ENCODE measurements at places on chromosomes 6 and 20.
A peak's percentile ranks its signal among the peaks of the same experiment; 100 is the strongest.

DNA sequence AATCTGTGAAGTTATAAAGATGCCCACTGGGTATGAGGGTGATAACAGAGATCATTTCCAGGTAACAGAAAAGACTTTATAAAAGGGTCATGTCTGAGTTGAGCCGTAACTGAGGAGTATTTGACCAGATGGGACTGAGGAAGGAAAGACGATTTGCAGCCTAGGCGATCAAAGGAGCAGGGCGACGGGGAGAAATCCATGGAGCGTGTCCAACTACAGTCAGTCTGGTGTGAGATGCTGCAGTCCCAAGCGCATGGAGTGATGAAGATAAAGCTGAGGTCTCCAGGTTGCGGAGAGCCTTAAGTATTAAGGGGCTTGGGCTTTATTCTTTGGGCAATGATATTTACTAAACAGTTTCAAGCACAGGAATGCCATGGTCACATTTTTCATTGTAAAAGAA lies 166.7 kb downstream of the PRKN start:
- DNase-seq = no peak

GRCh38 chr6:125477844-125478243 lies 176.1 kb upstream of the HDDC2 start:
- DNase-seq = no peak

- DNase-seq = no peak
These were observed 19.5 kb upstream of the FAM8A1 start for GRCh38 chr6:17580518-17581048.

- no peak for DNase-seq
These were observed 7.0 kb downstream of the PRR3 start for GRCh38 chr6:30564114-30564513.

- no peak for DNase-seq
These were observed 7.4 kb downstream of the ADGRF5 start for GRCh38 chr6:46914279-46914810.

DNA sequence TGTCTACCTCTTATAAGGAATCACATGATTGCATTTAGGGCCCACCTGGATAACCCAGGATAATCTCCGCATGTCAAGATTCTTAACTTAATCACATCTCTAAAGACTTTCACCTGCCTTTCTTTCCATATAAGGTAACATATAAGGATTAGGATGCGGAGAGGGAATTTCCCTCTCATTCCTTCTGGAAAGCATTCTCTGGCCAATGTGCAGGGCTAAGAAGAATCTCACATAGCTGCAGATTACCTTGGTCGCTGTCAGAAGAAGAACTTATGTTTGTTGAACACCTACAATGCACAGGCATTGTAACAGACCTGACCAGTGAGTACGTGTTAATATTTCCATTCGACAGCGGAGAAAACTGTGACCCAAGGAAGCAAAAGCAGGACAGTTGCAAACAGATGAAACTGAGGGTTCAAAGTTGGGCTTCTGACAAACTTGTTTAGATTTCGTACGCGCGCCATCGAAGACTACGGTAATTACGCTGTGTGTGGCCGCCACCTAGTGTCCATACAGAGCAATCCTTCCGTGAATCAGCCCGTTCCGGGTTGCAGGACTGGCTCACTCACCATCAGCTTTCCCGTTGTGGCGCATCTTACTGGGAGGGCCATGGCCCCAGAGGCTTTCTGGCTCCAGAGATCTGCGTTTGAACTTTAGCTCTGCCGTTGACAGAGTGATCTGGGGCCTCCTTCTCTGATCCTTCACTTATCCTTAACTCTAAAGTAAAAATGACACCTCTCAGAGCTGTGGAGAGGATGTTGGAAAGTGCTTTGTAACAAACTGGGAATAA lies 9.5 kb downstream of the C20orf202 start:
- DNase-seq = peak; percentile 67

GRCh38 chr20:1961374-1961773 lies 32.5 kb downstream of the PDYN start:
- no peak for DNase-seq

DNA sequence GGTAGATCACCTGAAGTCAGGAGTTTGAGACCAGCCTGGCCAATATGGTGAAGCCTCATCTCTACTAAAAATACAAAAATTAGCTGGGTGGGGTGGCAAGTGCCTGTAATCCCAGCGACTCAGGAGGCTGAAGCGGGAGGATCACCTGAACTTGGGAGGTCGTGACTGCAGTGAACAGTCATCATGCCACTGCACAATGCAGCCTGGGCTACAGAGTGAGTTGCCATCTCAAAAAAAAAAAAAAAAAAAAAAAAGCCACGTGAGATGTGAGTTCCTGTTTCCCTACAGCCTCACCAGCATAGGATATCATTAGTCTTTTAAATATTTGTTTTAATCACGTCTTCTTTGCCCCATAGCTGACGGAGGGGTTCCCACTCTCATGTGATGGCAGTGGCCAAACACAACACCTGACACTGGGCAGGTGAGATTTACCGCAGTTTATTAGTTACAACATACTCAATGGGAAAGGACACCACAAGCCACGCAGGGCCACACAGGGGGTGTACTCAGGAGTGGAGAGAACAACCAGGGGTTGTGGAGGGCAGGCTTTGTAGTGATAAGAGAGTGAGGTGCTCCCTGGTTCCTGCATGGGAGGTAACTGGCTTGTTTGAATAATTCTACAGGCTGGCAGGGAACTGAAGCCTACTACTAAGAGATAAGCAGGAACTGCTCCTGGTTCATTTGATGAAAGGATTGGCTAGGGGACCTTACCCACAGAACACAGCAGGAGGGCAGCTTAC lies 4.6 kb upstream of the LZTS3 start:
- no peak for DNase-seq

- DNase-seq = peak; percentile 49
These were observed 49.8 kb downstream of the TSHZ2 start for GRCh38 chr20:53021934-53022333.

DNA sequence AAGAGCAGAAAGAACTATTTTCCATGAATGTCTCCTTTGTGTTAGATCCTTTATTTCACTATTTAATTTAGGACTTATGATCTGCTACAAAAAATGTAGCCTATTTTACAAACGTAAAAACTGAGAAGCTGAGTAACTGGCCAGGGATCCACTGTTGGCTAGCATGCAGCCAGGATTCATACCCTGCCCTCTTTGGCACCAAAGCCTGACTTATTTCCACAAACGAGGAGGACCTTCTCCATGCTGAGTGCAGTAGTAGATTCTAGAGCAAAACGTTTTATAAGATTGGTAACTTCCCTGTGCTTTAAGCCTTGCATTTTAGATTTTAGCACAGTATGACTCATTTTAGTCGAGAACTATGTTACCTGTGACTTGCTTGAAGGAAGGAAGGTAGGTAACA lies 74.3 kb downstream of the NCOA7 start:
- no peak for DNase-seq

DNA sequence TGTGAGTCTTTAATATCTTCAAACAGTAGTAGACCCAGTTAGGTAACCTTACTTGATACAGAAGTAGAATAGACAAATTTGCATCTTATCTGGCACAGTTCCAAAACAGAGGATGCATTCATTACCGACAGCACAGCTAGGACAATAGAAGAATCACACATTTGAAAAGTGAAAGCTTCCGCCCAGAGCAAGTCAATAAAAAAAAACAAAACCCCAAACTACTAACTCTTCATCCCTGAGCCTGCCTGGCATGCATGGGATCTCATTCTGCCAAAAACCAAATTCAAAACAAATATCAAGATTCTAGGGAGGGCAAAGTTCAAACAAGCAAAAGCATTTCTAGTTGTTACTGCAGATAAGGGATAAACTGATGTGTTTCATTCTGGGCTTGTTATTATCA lies 235.4 kb downstream of the BTBD9 start:
- no peak for DNase-seq

- DNase-seq = no peak
These were observed 103.9 kb downstream of the AIG1 start for GRCh38 chr6:143164565-143165105.

DNA sequence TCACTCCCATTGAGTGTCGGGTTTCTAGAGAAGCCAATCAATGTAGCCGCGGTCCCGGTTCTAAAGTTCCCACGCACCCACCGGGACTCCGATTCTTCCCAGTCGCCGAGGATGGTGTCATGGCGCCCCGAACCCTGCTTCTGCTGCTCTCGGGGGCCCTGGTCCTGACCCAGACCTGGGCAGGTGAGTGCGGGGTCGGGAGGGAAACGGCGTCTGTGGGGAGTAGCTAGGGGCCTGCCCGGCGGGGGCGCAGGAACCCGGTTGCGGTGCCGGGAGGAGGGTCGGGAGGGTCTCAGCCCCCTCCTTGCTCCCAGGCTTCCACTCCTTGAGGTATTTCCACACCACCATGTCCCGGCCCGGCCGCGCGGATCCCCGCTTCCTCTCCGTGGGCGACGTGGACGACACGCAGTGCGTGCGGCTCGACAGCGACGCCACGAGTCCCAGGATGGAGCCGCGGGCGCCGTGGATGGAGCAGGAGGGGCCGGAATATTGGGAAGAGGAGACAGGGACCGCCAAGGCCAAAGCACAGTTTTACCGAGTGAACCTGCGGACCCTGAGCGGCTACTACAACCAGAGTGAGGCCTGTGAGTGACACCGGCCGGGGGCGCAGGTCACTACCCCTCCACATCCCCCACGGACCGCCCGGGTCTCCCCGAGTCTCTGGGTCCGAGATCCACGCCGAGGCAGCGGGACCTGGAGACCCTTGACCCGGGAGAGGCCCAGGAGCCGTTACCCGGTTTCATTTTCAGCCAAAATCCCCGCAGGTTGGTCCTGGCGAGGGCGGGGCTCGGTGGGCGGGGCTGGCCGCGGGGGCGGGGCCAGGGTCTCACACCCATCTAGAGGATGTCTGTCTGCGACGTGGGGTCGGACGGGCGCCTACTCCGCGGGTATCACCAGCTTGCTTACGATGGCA lies 35.2 kb upstream of the HLA-G start:
- peak; percentile 80 for DNase-seq

- no peak for DNase-seq
These were observed 628.0 kb downstream of the HTR1B start for GRCh38 chr6:76835293-76835692.

DNA sequence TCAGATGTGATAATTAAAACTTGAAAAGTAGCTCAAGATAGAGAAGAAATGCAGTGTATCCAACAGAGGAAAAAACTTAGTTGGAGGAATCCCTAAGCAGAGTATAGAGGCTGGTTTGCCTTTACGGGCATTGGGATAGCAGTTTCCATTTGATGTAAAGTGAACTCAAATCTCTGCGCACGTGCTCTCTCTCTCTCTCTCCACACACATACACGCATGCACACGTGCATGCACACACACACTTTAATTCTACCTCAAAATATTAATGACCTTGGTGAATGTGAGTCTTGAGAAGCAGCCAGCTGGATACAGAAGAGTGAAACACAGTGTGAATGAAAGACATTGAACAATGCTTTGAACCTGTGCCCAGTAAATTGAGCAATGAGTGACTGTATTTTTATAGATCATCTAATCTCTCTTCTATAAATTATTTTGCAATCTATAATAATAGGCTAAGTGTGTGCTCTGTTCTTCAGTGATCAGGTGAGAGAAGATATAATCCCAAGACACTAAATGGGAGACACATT lies 247.7 kb upstream of the FAM83B start:
- no peak for DNase-seq
